ENCODE measurements at places on chromosomes 12 and 14.

DNA sequence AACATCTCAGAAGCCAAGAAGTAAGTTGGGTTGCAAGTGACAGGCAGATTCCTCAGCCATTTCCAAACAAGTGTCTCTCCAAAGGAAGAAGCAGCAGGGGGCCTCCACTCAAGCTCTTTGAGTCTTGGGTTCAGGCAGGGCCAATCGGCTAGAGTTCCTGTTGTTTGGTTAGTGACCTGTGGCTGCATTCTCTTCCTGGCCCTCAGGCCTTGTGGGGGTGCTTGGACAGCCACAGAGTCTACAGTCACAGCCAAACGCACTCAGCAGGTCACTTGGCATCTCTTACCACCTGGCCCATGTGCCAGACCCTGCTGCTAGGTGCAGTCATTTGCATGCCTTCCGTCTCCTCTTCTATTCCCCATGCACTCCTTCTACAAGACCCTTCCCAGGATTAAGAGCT is 353.9 kb downstream of the GRIN2B start:
- no peaks in the 10 kb centered on the region for H3K36me3 ChIP-seq
- no peak overlapping the region for H3K4me3 ChIP-seq
- H3K4me1 ChIP-seq = no peaks in the 10 kb centered on the region
- DNase-seq = no peak
- H3K27me3 ChIP-seq = no peaks in the 10 kb centered on the region

- H3K4me3 ChIP-seq = no peak overlapping the region
- no peaks in the 10 kb centered on the region for H3K27me3 ChIP-seq
- no peaks in the 10 kb centered on the region for H3K36me3 ChIP-seq
- H3K4me1 ChIP-seq = peaks cover 11% of the 10 kb centered on the region
- DNase-seq = no peak
- H3K27ac ChIP-seq = peak overlapping the region; percentile 24
Observed at GRCh38 chr14:72186523-72186922, 254.3 kb downstream of the RGS6 start.

GRCh38 chr12:53173085-53173715 is 7.3 kb upstream of the ZNF740 start:
- no peaks in the 10 kb centered on the region for H3K27me3 ChIP-seq
- H3K27ac ChIP-seq = no peak overlapping the region
- DNase-seq = no peak
- no peaks in the 10 kb centered on the region for H3K36me3 ChIP-seq

GRCh38 chr12:108060067-108060466 is 69.0 kb upstream of the WSCD2 start:
- H3K36me3 ChIP-seq = no peaks in the 10 kb centered on the region
- H3K4me3 ChIP-seq = no peak overlapping the region
- DNase-seq = no peak
- H3K27me3 ChIP-seq = no peaks in the 10 kb centered on the region
- no peak overlapping the region for H3K27ac ChIP-seq

- H3K4me1 ChIP-seq = peaks cover 16% of the 10 kb centered on the region
- DNase-seq = no peak
- no peak overlapping the region for H3K27ac ChIP-seq
- no peak overlapping the region for H3K4me3 ChIP-seq
Observed at GRCh38 chr14:98951031-98951430, 321.0 kb downstream of the BCL11B start.

- peak; percentile 34 for DNase-seq
- H3K4me3 ChIP-seq = no peak overlapping the region
- H3K36me3 ChIP-seq = no peaks in the 10 kb centered on the region
- peaks cover 11% of the 10 kb centered on the region for H3K4me1 ChIP-seq
- no peak overlapping the region for H3K27ac ChIP-seq
- no peaks in the 10 kb centered on the region for H3K27me3 ChIP-seq
Observed at GRCh38 chr14:57979376-57980048, 113.6 kb upstream of the SLC35F4 start.

DNA sequence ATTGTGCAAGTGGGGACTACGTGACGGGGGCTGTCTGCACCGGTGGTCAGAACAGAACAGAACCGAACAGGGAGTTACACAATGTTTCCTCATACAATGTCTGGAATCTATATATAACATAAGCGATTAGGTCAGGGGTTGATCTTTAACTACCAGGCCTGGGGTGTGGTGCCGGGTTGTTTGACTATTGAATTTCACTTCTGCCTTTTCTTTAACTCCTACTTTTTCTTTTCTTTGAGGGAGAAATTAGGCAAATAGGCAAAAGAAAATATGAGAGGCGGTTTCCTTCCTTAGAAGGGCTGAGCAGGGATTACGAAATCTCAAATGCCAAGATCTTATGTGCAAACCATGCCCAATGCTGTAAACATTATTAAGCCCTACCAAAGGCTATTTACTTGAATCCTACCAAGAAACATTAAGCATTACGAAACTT is 140.3 kb downstream of the SLC38A6 start:
- no peaks in the 10 kb centered on the region for H3K4me1 ChIP-seq
- no peaks in the 10 kb centered on the region for H3K36me3 ChIP-seq
- H3K4me3 ChIP-seq = no peak overlapping the region
- DNase-seq = no peak
- no peak overlapping the region for H3K27ac ChIP-seq

DNA sequence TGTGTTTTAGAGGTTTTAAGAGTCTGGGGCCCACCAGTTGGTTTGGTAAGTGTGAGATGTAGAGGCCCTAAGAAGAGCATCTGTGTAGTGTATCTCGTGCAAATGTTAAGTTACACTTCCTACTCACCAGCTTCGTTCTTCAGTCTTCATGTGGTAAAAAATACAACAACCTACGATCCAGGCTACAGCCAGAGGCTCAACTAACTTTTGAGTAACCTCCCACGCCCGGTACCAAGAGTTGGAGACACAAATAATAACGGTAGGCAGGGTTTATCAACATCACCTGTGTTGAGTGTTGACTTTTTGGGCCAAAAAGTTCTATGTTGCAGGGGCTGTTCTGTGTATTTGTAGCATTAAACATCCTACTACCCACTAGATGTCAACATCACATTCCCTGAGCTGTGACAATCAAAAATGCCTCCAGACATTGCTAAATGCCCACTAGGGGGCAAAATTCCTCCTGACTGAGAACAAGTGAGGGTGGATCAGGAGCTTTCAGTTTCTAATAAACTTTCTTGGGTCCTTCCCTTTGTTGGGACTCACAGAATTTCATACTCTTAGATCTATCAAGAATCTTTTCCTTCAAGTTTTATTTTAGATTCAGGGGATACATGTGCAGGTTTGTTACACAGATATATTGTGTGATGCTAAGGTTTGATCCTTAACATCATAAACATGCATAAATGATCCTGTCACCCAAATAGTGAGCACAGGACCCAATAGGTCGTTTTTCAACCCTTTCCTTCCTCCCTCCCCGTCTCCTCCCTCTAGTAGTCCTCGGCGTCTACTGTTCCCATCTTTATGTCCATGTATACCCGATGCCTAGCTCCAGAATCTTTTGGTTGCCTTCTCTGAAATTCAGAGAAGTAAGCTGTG is 94.7 kb downstream of the SLC2A13 start:
- H3K27ac ChIP-seq = no peak overlapping the region
- H3K27me3 ChIP-seq = no peaks in the 10 kb centered on the region
- no peak overlapping the region for H3K4me3 ChIP-seq
- H3K4me1 ChIP-seq = no peaks in the 10 kb centered on the region

- H3K27ac ChIP-seq = peak overlapping the region; percentile 65
- H3K4me1 ChIP-seq = peaks cover 54% of the 10 kb centered on the region
- no peak for DNase-seq
- no peak overlapping the region for H3K4me3 ChIP-seq
- H3K36me3 ChIP-seq = no peaks in the 10 kb centered on the region
Observed at GRCh38 chr12:6263931-6264330, 46.6 kb upstream of the PLEKHG6 start.

GRCh38 chr12:99948370-99948769 is 36.4 kb downstream of the ANKS1B start:
- no peaks in the 10 kb centered on the region for H3K27me3 ChIP-seq
- no peak overlapping the region for H3K27ac ChIP-seq
- DNase-seq = no peak
- no peaks in the 10 kb centered on the region for H3K4me1 ChIP-seq

GRCh38 chr12:57214398-57214781 is 2.2 kb upstream of the NXPH4 start:
- H3K4me1 ChIP-seq = peaks cover 30% of the 10 kb centered on the region
- peaks cover 6% of the 10 kb centered on the region for H3K27me3 ChIP-seq
- peak; percentile 50 for DNase-seq
- H3K27ac ChIP-seq = no peak overlapping the region
- H3K36me3 ChIP-seq = no peaks in the 10 kb centered on the region

DNA sequence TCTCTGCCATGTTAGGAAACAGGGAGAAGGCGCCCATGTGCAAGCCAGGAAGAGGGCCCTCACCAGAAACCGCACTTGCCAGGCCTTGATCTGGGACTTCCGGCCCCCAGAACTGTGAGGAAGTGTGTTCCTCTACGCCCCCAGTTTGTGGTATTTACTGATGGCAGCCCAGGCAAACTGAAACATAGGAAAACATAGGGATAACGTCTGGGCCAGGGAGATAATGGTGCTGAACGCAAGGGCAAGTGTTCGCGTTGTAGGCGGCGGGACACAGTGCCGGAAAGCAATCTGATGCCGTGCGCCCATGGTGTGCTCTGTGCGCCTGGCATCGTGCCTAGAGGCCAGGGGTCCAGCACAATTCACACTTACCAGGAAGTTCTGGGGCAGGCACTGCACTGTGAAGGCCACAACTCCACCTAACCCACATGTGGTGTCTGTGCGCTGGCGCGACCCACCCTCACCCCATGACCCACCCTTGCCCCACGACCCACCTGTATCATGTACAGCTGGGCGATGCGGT is 53.6 kb downstream of the ARL6IP4 start:
- H3K4me3 ChIP-seq = no peak overlapping the region
- H3K27me3 ChIP-seq = no peaks in the 10 kb centered on the region
- H3K27ac ChIP-seq = no peak overlapping the region
- DNase-seq = no peak

DNA sequence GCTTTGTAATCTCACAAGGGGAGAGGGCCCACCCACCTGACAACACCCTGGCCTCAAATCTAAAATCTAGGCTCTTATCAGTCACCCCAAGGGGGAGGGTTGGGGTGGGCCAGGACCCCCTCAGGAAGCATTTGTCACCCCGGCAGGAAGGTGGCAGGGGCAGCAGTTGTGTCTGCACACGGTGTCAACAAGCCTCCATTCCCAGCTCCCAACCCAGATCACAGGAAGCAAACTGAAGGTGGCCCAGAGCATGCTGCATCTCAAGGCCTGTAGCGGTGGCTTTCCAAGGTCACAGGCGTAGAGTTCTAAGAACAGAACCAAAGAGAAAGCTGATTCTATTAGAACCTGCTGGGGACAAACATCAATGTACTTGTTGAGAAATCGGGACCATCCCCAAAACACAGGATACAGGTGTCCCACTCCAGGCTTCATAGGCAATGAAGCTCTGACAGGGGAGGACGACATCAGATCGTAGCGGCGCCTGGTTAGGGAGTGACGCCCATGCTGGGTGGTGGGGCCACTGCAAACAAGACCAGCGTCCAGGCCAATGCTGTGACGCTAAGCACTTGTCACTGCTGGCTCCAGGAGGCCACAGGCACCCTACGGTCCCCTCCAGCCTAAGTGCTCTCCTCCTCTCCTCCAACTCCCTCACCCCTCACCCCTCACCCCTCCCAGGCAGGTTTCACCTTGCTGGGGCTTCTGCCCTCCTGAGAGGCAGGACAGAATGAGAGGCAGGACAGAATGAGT is 52.9 kb downstream of the CCDC88C start:
- H3K27ac ChIP-seq = no peak overlapping the region
- H3K4me3 ChIP-seq = no peak overlapping the region
- H3K27me3 ChIP-seq = no peaks in the 10 kb centered on the region
- H3K36me3 ChIP-seq = no peaks in the 10 kb centered on the region
- no peaks in the 10 kb centered on the region for H3K4me1 ChIP-seq

GRCh38 chr12:29889737-29890136 is 106.0 kb upstream of the TMTC1 start:
- no peaks in the 10 kb centered on the region for H3K4me1 ChIP-seq
- no peak overlapping the region for H3K4me3 ChIP-seq
- no peaks in the 10 kb centered on the region for H3K27me3 ChIP-seq
- DNase-seq = peak; percentile 29
- no peak overlapping the region for H3K27ac ChIP-seq

- peak; percentile 28 for DNase-seq
- peak overlapping the region; percentile 16 for H3K4me3 ChIP-seq
- no peaks in the 10 kb centered on the region for H3K27me3 ChIP-seq
- H3K36me3 ChIP-seq = no peaks in the 10 kb centered on the region
Observed at GRCh38 chr14:59918824-59919569, 947 bp upstream of the LRRC9 start.

DNA sequence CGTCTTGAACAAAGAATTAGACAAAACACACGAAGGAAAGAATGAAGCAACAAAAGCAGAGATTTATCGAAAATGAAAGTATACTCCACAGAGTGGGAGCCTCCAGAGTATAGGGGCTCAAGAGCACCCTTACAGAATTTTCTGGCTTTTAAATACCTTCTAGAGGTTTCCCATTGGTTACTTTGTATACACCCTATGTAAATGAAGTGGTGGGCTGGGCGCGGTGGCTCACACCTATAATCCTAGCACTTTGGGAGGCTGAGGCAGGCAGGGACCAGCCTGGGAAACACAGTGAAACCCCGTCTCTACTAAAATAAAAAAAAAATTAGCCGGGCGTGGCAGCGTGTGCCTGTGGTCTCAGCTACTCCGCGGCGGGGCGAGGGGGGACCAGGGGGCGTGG is 13.1 kb upstream of the DNM1L start:
- DNase-seq = no peak
- no peaks in the 10 kb centered on the region for H3K4me1 ChIP-seq
- H3K4me3 ChIP-seq = no peak overlapping the region
- no peaks in the 10 kb centered on the region for H3K36me3 ChIP-seq

DNA sequence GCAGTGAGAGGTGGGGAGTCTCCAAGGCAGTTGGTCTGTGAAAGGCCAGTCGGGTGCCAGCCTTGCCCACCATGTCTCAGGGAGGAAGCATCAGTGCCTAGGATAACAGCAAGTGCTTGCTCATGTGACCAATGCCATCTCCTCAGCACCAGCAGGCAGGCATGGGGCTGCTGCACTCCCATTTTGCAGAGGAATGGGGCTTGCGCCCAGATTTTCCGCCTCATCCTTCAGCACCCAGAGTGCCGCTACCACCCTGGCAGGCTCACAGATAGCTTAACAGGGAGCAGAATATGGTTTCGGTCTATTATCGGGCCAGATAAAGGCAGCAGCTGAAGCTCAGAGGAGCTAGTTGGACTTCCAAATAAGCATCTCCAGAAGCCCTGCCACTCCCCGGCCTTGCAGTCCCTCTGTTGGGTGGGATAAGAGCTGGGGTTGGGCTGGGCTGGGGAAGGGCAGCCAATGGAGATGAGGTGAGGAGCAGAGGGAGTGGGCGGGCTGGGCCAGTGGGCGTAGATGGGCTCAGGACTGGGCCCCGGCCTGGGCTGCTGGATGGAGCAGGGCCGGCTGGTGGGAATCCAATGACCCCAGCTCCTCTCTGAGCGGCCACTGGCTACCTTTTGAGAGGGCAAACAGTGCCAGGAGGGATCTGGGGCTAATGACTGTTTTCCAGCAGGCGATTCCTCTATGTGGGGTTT is 8.4 kb upstream of the KRT80 start:
- no peaks in the 10 kb centered on the region for H3K27me3 ChIP-seq
- peaks cover 39% of the 10 kb centered on the region for H3K4me1 ChIP-seq
- no peak overlapping the region for H3K27ac ChIP-seq
- no peaks in the 10 kb centered on the region for H3K36me3 ChIP-seq
- DNase-seq = no peak

Measured in thyroid gland (tissue), 4 donors.